ENCODE measurements at places on chromosomes 16 and 17.

DNA sequence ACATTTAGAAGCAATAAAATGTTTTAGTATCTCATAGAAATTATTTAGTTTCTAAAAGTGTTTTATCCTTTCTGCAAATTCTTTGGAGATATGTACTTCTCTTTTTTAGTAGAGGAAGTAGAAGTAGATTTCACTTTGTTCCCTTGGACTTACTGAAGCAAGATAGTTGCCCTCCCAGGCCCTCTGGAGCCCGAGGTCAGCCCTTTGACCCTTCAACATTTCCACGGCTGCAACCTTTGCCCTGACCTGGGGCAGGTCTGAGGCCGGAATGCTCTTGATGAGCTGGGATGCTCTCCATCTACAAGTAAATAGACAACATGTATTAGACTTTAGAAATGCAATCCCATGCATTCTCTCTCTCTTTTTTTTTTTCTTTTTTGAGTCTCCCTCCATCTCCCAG is 167.5 kb downstream of the CDK5R1 start:
- no peak for DNase-seq

GRCh38 chr17:15467592-15467991 is at the start of gene CDRT4:
TSS of gene CDRT4 (minus strand) at chr17:15467621. CDS start at chr17:15440238, 27,383 bp downstream.
- no peak for DNase-seq

DNA sequence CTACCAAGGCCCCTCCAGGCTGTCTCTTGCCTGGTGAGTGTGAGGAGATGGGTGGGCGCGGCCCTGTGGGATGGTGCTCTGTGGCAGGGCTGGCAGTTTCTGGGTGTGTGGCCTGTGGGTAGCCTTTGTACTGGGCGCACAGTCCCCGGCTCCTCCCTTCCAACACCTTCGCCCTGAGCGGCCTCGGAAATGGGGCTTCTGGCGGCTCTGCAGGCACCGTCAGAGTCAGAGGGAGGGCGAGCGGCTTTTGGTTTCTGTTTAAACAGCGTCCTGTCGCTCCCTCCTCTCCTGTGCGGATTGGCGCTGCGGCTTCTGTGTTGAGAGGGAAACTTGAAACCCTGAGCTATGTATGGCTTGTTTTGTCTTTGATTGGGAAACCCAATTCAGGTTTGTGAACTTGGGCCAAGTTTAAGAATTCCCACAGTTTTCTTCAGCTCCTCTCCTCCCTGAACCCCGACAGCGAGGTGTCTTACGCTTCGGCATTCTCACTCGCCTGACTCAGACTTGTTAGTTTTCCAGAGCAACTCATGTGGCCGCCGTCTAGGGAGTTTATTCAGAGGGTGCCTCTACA is 8.3 kb upstream of the ZNF750 start:
- DNase-seq = no peak

- DNase-seq = peak; percentile 57
Observed at GRCh38 chr17:61411261-61412142, 11.9 kb downstream of the TBX2 start.

- no peak for DNase-seq
Observed at GRCh38 chr17:73061161-73061560, 31.3 kb downstream of the SLC39A11 start.

DNA sequence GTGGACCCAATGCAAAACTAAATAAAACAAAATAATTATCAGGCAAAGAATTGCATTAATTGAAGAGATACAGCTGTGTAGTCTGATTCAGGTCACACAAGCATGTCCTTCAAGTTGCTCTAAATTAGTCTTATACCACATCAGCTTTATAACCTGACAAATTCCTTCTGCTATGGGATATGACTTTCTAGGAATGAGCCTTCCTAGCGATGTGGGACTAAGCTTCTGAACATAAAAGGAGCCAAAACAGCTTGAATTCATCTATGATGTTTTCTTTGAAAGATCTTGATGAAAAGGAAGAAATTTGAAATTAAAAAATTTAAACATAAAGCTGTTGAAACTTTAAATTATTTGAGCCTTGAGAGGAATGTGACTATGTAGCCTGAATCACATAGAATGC is 1409.1 kb downstream of the CDH11 start:
- DNase-seq = no peak

DNA sequence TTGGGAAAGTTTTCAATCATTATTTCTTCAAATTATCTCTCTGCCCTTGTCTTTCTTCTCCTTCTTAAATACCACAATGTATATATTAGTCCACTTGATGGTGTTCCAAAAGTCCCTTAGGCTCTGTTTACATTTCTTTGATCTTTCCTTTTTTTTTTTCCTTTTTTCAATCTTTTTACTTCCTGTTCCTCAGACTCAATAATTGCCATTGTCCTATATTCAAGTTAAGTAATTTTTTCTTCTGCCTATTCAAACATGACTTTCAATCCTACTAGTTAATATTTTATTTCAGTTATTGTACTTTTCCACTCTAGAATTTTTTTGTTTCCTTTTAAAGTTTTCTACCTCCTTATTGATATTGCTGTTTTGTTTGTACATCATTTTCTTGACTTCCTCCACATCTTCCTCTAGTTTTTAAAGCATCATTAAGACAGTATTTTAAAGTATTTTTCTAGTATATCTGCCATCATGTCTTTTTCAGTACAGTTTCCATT is 15.8 kb upstream of the UQCRC2 start:
- no peak for DNase-seq

GRCh38 chr17:65518256-65518655 is 43.2 kb downstream of the AXIN2 start:
- no peak for DNase-seq

GRCh38 chr17:57352665-57353175 is 96.4 kb downstream of the MSI2 start:
- DNase-seq = no peak

DNA sequence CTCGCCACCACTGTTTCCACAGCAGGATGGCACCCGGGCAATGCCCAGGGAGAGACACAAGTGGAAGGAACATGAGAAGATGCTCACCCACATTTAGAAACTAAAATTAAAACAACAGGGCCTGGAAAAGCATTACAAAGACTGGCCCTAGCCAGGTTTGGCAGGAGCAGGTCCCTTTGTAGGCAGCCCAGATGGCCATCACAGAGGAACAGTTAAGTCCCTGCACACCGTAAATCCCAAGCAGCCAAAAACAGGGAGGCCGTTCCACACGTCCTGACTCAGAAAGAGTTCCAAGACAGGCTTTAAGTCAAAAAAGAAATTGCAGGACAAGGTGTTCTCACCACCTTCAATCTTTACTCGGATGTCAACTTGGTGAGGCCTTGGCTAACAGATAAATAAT is 127.1 kb downstream of the DYNLRB2 start:
- DNase-seq = no peak

- DNase-seq = no peak
Observed at GRCh38 chr17:67107811-67108775, 63.7 kb downstream of the CACNG1 start.

- no peak for DNase-seq
Observed at GRCh38 chr17:44200478-44201155, 933 bp upstream of the ATXN7L3 start.

- peak; percentile 60 for DNase-seq
Observed at GRCh38 chr17:17836818-17837379, at the start of gene SREBF1. TSS of gene SREBF1 (minus strand) at chr17:17836986. CDS start at chr17:17836817, 169 bp downstream.

- DNase-seq = no peak
Observed at GRCh38 chr17:32143527-32143870, 1.2 kb downstream of the RHOT1 start.

- peak; percentile 51 for DNase-seq
Observed at GRCh38 chr17:75024686-75025397, 12.4 kb downstream of the MRPL58 start.

DNA sequence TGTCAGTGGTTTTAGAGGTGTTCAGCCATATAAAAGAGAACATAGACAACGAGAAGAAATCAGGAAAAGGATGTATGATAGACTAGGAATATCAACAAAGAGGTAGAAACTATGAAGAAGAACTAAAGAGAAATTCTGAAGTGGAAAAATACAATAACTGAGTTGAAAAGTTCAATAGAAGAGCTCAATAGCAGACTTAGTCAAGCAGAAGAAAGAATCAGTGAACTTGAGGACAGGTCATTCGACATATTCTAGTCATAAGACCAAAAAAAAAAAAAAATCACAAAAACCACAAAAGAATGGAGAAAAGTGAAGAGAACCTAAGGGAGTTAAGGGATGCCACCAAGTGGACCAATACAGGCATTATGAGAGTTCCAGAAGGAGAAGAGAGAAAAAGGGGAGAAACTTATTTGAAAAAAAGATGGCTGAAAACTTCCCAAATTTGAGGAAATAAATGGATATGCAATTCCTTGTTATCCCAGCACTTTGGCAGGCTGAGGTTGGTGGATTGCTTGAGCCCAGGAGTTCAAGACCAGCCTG is 321.2 kb downstream of the ABCC12 start:
- DNase-seq = no peak

- DNase-seq = no peak
Observed at GRCh38 chr16:1538804-1539520, 5.5 kb downstream of the TMEM204 start.

- no peak for DNase-seq
Observed at GRCh38 chr17:28416703-28417311, 10.8 kb upstream of the SLC46A1 start.

- no peak for DNase-seq
Observed at GRCh38 chr16:65743558-65743957, 621.7 kb upstream of the CDH11 start.

DNA sequence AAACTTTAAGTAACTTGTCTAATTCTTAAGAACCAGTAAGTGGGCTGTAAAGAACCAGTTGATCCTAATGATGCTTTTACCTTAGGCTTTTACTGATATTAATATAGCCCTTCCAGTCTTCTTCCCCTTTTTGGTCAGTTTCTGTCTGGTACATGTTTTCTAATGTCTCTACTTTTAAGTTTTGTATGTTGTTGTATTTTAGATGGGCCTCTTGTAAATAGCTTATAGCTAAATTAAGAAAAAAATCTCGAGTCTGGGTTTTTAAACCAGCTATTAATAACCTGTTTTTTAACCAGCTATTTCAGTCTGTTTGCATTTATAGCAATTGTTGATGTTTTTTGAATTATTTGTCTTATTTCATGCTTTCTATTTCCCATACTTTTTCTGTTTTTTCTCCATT is 79.0 kb downstream of the PITPNC1 start:
- no peak for DNase-seq

DNA sequence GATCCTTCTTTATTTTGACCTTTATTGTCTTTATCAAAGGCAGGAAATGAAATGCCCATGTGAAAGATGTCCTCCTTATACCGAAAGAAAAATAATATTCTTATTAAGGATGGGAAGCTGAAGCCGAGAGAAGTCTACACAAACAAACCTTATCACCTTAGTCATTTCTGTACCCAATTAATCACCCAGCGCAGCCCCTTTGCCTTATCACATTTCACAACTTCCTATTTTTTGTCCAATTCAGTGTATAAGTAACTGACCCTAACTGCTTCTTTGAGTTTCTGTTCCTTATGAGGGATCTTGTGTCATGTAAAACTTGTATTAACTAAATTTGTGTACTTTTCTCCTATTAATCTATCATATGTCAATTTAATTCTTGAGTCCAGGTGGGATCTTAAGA is 16.4 kb upstream of the CCL23 start:
- DNase-seq = no peak

GRCh38 chr16:75529959-75530358 is 5.9 kb downstream of the CHST5 start:
- no peak for DNase-seq

GRCh38 chr16:49009204-49009603 is 272.4 kb downstream of the CBLN1 start:
- DNase-seq = no peak

All from activated CD4-positive, CD25-positive, alpha-beta regulatory T cell treated with anti-CD3 and anti-CD28 coated beads, Interleukin-2, amount 50 U/mL, for 72 hours (primary cell).